CD4-positive, alpha-beta T cell treated with Interleukin-15 for 1 hour (primary cell): ENCODE measurements at places on chromosomes 7 and 10.

DNA sequence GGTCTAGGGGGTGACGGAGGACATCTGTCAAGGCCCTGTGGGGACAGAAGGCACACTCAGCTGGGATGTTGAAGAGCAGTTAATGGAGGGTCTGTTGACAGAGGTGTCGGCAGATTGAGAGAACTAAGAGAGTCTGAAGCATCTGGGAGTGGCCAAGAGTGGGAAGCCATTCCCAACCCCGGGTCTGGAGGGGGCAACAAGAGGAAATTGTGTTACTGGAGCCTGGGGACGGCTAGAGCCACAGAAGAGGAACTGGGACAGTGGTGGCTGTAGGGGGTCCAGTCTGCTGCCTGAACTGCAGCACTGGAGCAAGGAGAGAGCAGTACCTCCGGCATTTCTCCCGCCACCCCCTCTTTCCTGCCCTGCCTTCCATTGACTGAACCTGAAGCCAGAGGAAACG, 136.6 kb downstream of the CHN2 start:
- no peak for DNase-seq

GRCh38 chr7:42192066-42192465, 44.9 kb downstream of the GLI3 start:
- DNase-seq = no peak

GRCh38 chr10:4151466-4151865, 366.5 kb upstream of the KLF6 start:
- DNase-seq = no peak

- no peak for DNase-seq
Measured at GRCh38 chr7:17985473-17986239, 42.0 kb downstream of the PRPS1L1 start.

- no peak for DNase-seq
Measured at GRCh38 chr10:29811751-29812427, 177.1 kb upstream of the SVIL start.

GRCh38 chr10:91596825-91597196, 36.1 kb downstream of the PPP1R3C start:
- no peak for DNase-seq

DNA sequence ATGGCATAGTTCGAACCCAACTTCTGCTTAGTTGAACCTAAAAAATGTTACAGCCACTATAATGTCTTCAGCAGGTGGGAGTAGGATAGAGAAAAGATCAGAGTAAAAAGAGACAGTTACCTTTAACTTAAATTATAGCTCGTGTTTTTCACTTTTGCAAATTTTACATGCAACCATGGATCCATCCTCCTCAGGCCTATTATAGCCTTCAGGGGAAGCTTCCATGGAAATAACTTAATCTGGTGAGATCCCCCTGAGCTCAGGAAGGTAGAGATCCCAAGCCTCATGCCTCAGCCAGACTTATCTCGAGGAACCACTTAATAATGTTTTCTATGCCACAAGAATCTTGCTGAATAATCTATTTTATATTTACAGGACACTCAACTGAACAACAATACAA, 159.4 kb upstream of the FAM3C start:
- DNase-seq = no peak

DNA sequence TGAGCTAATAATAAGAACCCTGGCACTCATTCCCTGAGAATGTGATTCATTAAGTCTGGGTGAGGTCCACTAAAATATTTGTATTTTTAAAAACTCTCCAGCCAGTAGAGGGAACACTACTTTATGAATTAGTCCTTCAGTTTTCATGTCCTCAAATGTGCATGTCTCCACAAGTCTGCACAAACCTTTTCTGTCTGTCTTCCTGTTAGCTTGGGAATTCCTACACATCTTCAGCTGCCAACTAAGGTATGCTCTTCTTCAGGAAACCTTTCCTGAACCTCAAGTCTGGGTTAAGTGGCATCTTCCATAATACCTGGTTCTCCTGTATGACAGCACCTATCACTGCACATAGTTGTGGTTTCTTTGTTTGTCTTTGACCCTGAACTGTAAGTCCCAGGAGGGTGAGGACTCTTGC, 119.6 kb upstream of the MKX start:
- no peak for DNase-seq
